ENCODE measurements at places on chromosomes 6 and 20. TPM values are rescaled to one million over a fixed set of nuclear protein-coding genes. Genes with fewer than 3 reads are reported as not detected.

OR2J3 gene
- total RNA-seq, result not detected

SS18L1 gene
- total RNA-seq, result 33.4 TPM

PROCR gene
- total RNA-seq, result 1.5 TPM

ZBTB22 gene
- total RNA-seq, result 7.7 TPM

NRN1 gene
- total RNA-seq, result 1.8 TPM

ADGRF5 gene
- total RNA-seq, result 8.3 TPM

LZTS3 gene
- total RNA-seq, result 5.7 TPM

GJA1 gene
- 2.1 TPM for total RNA-seq

TRIM31 gene
- not detected for total RNA-seq

RBM12 gene
- 19.3 TPM for total RNA-seq

ZNF133 gene
- 4.7 TPM for total RNA-seq

RANBP9 gene
- total RNA-seq, result 15.5 TPM

PTPRT gene
- 0.88 TPM for total RNA-seq

DNA sequence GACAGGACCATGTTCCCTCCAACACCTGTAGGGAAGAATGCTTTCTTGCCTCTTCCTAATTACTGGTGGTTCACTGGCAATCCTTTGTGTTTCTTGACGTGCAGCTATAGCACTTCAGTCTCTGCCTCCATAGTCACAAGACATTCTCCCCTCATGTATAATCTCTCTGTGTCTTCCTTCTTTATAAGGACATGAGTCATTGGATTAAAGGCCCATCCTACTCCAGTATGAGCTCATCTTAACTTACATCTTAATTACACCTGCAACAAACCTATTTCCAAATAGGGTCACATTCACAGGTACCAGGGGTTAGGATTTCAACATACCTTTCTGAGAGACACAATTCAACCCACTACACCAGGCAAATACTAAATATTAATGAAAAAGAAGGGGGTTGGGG lies 213.6 kb downstream of the RNGTT start:
- no peak for DNase-seq

- no peak for DNase-seq
Measured at GRCh38 chr6:21508753-21509152, 84.8 kb upstream of the SOX4 start.

GRCh38 chr20:10047427-10047826 lies 12.6 kb downstream of the ANKEF1 start:
- DNase-seq, result no peak

GRCh38 chr6:105898286-105898685 lies 187.8 kb upstream of the PRDM1 start:
- no peak for DNase-seq

DNA sequence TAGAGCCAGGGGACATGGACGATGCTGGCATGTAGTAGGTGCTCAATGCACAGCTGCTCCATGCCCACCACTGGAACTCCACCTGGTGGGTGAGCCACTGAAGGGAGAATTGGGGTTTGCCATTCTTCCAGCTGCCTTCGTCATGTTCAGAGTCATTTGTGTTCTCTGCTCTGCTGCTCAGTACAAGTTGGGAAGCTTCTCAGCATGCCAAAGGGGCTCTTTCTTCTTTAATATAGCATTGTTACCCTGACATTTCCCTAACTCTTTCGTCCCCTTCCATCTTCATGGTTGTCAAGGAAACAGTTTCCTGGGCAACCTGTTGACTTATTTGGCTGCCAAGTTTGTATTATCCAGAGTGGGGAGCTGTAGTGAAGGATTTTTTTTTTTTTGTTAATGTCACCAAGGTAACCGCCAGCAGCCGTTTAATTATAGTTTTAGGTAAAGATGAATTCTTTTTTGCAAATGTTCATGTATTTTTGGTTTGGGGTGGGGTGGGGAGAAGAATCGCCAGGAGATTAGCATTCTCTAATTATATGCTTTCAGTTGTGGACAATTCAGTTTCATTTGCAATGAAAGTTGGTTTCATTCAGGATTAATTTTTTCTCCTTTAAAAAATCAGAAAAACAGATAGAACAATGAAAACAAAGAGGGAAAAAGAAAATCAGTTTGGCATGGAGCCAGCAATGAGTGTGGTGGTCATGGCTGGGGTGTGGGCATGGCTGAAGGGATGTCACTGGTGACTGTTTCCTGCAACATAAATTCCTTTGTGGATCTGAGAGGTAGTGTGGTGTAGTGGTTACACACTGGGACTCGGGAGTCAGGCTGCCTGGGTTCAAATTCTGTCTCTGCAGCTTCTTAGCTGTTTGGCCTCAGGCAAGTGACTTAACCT lies 73.0 kb upstream of the KCNG1 start:
- DNase-seq, result no peak

GRCh38 chr6:139482287-139482686 lies 107.8 kb upstream of the CITED2 start:
- DNase-seq, result no peak

DNA sequence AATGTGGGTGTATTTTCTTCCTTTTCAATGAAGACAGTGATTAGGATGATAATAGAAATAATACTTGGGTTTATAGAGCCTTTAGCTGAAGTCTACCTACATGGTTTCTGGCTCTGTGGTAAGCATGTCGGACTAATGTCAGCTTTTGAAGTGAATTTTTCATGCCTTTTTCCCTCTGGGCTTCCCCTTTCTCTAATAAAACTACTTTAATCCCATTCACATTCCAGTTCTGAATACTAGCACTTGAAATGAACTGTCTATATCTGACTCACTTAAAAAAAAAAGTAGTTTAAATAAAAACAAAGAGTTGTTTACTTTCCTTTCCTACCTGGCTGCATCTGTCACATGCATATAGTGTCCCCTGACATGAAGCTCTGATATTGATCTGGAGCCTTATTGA lies 545.9 kb upstream of the FLRT3 start:
- no peak for DNase-seq

- peak; percentile 29 for DNase-seq
Measured at GRCh38 chr20:59776626-59777330, 156.7 kb downstream of the SYCP2 start.

DNA sequence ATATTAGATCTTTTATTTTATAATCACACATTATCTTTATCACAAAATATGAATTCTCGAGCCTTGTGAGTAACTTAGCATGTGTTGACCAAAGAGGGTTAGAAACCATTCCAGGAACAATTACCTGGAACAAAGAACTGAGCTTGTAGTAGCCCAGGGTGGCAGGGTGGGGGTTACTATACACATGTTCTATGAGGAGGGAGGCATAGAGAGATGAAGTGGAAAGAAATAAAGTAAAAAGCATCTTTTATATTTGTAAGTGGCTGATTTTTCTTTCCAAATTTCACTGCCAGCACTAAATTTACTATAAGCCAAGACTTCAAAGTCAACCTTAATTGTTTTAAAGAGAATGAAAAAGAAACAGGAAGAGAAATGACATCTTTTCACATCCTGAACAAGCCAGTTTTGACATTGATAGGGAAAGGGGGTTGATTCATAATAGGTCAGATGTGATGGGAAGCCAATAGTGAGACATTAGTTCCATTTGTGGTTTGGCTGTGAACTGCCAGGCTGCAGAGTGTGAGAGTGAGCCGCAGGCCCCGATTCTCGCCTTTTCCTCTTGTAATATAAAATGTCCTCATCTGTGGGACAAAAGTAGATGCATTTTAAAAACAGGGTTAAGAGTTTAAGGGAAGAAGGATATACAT lies 52.7 kb upstream of the MYB start:
- no peak for DNase-seq

- no peak for DNase-seq
Measured at GRCh38 chr6:158356586-158357546, 44.6 kb downstream of the TULP4 start.

DNA sequence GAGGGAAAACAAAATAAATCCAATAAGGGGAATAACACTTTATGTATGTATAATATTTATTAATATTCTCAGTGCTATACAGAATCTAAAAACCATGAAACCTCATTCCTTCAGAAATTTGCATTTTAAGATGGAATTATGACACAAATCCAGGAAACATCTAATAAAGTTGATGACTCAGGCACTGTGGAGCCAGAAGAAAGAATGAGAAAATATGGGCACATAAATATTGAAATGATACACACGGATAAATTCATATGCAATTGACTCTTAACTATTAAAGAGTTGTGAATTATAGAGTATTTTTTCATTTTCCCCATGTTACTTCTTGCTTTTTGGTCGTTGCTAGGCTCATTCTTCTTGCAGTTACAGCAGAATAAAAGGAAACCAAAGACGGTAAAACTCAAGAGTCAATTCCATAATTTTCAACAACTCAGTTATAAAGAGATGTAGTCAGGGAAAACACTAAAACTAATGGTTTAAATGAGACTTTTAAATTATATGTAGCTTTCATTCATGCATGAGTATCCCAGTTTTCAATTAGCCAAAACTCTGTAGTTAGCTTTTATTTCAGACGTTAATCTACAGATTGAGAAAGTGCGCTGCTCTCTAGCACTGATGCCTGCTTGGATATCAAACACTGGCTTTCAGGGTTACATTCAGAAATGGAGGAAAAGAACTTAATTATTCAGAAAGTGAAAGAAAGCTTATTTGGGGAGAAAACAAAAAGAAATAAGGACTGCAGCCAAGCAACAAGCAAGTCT lies 95.4 kb downstream of the ADGRB3 start:
- no peak for DNase-seq

GRCh38 chr6:26241033-26241895 lies 123.7 kb upstream of the BTN3A2 start:
- DNase-seq, result no peak

GRCh38 chr6:47631269-47631772 lies 67.1 kb upstream of the ADGRF4 start:
- DNase-seq, result no peak

- no peak for DNase-seq
Measured at GRCh38 chr6:161743509-161744178, 469.8 kb upstream of the AGPAT4 start.

DNA sequence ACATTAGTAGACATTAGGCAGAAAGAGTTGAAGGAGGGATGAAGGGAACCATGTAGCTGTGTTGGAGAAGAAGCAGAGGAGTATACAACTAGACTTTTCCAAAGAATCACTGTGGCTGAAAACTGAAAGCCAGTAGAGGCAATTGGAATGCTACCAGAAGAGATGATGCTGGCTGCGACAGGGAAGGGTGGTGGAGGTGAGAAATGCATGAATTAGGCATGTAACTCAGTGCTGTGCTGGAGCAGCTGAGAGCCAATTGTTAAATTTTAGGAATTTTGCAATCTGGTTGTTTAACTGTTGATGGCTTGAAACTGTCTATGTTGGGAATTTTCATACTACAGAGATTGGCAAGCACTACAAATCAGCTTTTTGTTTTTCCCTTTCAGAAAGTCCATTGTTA lies 35.8 kb upstream of the SIRPG start:
- DNase-seq, result no peak

- DNase-seq, result no peak
Measured at GRCh38 chr20:64051561-64052325, 2.3 kb upstream of the SOX18 start.

- DNase-seq, result no peak
Measured at GRCh38 chr6:167450626-167451025, 125.7 kb downstream of the TTLL2 start.

DNA sequence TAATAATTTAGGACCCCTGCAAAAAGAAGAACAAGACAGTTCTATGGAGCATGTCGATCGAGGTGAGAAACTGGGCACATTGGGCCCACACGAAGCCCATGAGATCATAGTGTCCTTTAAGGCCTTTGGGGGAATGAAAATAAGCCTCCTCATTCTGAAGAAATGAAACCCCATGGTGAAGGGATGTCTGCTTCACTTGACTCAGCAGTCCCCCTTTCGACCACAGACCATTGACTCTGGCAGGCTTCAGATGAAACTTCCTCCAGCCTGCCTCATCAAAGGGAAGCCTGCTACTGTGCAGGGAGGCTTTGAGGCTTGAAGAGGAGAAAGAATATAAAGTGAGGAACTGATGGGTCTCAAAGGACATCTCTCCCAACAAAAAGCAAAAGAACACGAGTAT lies 144.2 kb upstream of the FBXL4 start:
- no peak for DNase-seq

DNA sequence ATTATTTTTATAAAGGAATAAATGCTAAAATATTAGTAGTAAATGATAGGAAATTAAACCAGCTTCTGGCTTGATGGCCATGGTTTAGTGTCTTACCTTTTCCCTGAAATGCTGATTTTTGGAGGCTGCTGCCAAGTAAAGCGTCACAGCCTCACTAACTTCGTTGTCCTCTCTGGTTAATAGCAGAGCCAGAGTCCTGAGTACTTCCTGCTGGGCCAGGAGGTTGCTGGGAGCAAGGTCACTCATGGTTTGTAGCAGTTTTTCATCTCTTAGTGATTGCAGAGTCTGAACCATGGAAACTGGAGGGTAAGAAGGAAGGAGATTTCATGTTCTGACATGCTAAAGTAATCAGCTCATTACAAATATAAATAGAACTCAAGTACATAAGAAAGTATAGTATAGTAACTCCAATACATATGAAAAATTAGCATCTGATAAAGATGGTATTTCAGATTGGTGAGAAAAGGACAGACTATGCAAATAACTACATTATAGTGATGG lies 26.5 kb upstream of the ARMH2 start:
- no peak for DNase-seq

GRCh38 chr20:25551413-25552215 lies 33.7 kb downstream of the NINL start:
- DNase-seq, result no peak

DNA sequence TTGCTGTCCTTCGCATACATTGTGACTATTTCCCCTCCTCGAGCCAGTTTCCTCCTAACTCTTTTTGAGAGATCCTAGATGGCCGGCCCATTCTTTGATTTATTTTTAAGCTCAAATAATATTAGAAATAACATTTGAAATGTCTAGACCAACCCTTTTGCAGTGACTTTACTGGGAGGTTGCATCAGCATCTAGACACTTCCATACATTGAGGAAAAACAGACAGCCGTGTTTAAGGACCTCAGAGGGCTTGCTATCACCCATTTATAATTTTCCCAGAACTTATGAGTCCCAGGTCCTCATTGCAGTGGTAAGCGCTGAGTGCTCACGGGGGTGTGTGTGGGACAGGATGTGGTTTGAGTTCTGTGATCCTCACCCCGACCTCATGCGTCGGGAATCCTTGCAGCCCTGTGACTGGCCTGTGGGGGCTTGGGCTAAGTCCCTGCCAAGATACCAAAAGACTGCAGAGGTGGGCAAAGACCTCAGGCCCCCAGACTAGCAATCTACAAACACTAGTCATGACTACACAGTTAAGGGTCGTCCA lies at the start of gene GPX5:
TSS of gene GPX5 (plus strand) at position 386 of the 544 bp plus-strand sequence. CDS start at position 519, 133 bp downstream.
- no peak for DNase-seq

DNA sequence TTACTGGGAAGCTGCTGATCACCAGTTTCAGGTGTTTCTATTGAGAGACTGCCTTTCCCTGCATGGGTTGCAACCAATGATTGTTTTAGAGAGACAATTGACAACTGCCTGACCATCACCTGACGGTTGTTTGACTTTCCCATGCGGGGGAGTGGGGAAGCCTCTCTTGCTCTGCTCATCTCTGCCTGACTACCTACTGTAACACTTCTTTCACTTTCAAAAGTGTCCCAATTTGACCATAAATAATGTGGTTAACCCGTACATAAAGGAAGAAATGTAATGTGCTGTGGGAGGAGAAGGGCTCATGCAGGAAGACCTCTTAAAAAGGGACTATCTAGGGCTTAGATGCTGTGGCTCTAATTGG lies 122.1 kb upstream of the PHACTR1 start:
- DNase-seq, result no peak
